NCI-H1092 (cell line): ENCODE measurements at places on chromosomes 2 and 18.
A peak's percentile ranks its signal among the peaks of the same experiment; 100 is the strongest.

DNA sequence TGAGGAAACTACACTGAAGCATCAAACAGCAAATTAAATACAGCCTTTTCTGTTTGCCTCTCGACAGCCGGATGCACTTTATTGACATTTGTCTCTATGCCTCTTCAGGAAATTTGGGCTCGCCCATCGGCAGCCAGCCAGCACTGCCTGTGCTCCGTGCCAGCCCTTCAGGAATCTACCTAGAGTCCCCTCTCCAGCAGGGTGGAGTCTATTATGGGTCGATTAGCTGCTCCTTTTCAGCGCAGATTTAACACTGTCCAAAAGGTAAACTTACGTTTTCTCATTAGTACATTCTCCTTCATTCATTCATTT lies 91.5 kb downstream of the MYCN start:
- DNase-seq, result peak; percentile 32

DNA sequence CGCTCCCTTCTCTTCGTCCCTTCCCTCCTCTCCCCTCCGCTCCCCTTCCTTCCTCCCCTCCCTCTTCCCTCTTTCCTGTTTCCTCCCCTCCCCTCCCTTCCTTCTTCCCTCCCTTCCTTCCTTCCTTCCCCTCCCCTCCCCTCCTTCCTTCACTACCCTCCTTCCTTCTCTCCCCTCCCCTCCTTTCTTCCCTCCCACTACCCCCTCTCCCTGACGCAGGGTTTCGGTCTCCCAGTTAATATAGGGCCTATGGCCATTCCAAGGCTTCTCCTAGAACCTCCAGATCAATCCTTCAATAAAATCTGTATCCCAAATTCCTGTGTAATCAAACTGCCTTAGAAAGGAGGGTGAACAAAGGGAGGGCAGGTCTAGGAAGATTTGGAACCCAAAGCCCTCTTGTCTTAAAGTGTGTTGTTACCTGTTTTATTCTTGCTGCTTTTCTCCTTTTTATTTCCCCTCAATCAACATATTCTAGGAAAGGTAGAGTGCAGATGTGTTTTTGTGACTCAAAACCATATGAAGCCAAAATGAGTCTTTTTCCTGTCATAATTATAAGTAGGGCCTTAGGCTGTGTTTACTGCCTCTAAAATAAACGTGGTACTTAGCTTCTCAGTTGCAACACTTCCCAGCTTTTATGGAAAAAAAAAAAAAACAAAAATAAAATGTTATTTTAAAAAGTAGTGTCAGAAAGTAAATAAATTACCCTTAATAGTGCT lies 53.7 kb downstream of the GPD2 start:
- DNase-seq, result no peak

GRCh38 chr2:225354281-225354774 lies 45.2 kb upstream of the NYAP2 start:
- no peak for DNase-seq

- no peak for DNase-seq
These were observed 31.1 kb downstream of the MYO7B start for GRCh38 chr2:127566576-127566975.

- no peak for DNase-seq
These were observed 103.6 kb downstream of the CDK15 start for GRCh38 chr2:201909961-201910361.

DNA sequence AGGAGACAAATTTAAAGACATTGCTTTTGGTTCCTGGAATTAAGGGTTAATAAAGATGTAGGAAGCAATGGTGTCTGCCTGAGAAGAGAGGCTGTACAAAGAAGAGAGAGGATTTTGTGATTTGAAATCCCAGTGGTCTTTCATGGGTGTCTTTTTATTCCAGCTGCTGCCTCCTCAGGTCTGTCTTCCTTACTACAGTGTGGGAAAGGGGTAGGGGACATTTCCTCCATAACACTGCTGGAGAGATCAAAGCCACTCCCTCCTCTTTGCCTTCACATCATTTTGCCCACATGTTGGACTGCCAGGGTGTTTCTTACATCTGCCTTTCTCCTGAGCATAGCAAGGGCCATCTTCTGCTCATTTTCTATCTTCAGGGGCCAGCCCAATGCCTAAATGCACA lies 348.5 kb downstream of the EN1 start:
- no peak for DNase-seq
